Caudate nucleus (tissue), 63 donors: ENCODE measurements at places on chromosomes 3 and 15.

DNA sequence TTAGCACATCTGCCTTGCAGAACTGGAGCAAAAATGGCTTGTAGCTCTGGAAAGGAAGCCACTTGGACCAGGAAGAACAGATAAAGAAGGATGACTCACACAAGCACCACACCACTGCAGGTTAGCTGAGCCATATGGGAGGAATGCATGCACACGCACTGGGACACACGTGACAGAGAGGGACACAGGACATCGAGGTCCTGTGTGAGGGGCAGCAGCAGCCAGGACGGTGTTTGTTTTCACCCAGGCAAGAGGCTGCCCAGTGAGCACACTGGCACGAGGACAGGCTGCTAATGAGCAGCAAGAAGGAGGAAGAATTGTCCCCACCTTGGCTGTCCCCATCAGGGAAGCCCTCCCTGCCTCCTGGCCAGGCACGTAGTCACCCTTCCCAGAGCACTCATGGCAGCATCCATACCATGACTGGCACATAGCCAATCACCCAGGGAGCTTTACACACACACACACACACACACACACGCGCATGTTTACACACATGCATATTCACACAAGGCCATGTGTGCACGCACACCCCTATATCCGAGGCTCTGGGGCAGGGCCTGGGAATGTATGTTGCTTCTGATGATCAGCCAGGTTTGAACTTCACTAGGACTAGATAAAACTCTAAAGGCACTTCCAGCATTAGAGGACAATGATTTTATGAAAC is 24.0 kb upstream of the SPTBN5 start:
- DNase-seq: no peak

GRCh38 chr3:167843481-167843880 is 108.0 kb downstream of the SERPINI1 start:
- no peak for DNase-seq

GRCh38 chr15:82933576-82933975 is 18.9 kb downstream of the HOMER2 start:
- DNase-seq: no peak

DNA sequence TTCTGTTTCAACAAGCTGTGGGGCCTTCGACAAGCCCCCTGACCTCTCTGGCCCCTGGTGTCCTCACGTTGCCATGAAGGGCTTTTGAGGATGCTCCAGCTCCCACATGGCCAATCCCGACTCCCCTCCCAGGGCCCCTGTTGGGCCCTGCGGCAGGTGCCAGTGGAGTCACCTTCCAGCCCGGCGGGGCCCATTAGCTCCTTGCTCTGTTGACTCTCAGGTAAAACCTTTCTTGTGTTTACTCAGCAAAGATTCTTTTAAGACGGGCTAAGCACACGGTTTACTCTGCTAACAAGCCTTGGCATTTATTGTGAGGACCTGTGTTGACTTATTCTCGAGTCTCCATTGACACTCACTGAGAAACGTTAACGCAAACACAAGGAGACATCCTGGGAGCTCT is 15.0 kb downstream of the RPLP1 start:
- DNase-seq: no peak

GRCh38 chr15:94930441-94930840 is 699.1 kb downstream of the MCTP2 start:
- DNase-seq: no peak

DNA sequence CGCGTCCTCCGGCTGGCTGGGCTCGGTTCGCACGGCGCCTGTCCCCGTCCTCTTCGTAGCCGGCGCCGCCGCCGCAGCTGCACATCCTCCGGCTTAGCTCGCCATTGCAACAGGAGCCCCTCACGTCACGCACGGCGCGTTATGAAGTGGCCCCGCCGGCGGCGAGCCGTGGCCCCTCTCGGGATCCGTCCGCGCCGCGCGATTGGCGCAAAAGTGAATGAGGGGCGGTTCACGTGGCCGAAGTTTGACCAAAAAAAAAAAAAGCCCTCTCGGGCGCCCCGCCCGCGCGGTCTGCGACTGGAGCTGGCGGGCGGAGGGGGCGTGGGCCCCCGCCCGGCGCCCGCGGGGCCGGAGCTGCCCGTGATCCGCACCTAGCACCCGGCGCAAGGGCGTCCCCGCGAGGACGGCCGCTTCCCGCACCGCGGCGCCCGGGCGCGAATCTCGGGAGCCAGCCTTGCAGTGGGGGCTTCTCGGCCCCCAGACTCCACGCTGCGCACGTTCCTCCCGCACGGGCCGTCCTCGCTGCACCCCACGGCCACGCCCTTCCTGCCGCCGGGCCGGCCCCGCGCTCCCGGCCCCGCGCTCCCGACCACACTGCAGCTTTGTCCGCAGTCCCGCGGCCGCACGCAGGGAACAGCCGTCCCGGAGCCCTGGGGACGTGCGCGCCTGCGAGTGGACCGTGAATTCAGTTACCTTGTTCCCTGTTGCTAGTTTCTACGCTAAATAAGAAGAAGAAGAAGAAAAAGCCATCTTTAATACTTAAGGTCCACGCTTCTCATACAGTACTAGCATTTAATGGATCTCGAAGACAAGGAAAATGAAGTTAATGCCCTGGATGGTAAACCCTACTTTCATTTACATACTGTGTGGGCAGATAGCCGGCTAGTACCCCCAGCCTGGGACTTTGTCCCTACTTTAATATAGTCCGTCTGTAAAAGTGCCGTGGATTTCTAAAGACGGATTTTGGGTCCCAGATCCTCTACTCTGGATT is at the start of gene CHSY1:
Gene CHSY1, minus strand, starts transcription at position 219 of the 991 bp plus-strand sequence. CDS start 592 bp downstream, outside the sequence.
- peak; percentile 67 for DNase-seq

GRCh38 chr3:50632450-50632849 is 15.5 kb downstream of the MAPKAPK3 start:
- DNase-seq: no peak

- DNase-seq: no peak
Observed at GRCh38 chr3:188686324-188686723, 485.4 kb upstream of the TPRG1 start.

DNA sequence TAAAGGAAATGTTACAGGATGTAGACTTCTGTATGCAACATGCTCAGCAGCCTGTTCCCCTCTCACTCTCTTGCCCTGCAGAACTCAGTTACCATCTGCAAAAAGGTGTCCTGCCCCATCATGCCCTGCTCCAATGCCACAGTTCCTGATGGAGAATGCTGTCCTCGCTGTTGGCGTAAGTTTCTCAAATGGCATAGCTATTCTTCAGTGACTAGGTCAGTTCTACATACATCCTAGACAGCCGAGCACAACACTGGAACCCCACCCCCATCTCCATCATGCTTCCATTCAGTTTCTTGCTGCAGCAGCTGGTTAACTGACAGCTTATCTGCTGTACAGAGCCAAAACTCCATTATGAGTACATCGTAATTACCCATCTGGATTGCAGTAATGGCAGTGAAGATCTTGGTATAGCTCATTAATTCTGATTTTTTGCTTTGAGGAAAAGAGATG is 4.5 kb downstream of the THBS1 start:
- DNase-seq: no peak

DNA sequence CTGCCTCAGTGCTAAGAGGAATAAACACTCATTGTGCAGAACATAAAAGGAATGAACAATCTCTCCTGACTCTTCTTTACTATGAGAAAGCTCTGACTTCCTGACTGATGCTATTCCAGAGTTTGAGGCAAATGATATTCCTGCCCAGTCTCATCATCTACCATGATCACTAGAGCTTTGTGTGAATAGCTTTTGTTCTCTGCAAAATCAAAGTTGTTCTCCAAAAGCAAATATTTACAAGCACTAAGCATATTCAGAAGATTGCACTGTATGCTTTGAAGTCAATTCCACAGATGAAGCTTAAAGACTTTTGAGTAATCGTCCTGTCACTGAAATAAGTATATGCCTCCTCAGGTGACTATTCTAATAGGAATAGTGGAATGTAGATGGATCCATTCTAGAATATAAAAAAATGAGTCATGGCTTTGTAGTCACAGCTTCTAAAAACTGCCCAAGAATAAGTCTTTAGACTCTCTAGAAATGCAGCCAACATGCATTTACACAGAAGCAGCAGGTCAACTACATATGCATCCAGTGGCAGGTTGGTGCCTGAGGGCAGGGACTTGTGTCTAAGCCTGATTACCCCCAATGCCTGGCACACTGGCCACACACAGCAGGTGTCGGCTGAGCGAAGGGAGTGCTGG is 34.6 kb downstream of the TNFAIP8L3 start:
- DNase-seq: no peak
